ENCODE measurements at places on chromosomes 6 and 20.
A peak's percentile ranks its signal among the peaks of the same experiment; 100 is the strongest.

GRCh38 chr6:33772082-33772830 is 16.7 kb downstream of the LEMD2 start:
- DNase-seq, result no peak

DNA sequence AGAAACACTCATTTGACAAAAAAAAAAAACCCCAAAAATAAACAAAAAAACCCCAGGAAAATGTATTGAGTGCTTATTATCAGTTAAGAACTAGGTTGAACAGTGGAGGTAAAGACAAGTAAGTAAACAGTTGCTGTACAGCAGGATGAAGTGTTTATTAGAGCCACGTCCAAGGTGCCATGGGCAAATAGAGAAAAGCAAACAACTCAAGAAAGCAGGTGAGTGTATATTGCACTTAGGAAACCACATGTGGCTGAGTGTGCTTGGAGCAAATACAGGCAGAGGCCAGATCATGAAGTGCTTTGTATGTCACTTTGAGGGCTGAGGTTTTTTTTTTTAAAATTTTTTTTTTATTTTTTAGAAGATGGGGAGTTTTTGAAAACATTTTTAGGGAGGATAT is 98.3 kb downstream of the MACROD2 start:
- no peak for DNase-seq

- no peak for DNase-seq
Measured at GRCh38 chr6:156789081-156789943, 12.1 kb downstream of the ARID1B start.

DNA sequence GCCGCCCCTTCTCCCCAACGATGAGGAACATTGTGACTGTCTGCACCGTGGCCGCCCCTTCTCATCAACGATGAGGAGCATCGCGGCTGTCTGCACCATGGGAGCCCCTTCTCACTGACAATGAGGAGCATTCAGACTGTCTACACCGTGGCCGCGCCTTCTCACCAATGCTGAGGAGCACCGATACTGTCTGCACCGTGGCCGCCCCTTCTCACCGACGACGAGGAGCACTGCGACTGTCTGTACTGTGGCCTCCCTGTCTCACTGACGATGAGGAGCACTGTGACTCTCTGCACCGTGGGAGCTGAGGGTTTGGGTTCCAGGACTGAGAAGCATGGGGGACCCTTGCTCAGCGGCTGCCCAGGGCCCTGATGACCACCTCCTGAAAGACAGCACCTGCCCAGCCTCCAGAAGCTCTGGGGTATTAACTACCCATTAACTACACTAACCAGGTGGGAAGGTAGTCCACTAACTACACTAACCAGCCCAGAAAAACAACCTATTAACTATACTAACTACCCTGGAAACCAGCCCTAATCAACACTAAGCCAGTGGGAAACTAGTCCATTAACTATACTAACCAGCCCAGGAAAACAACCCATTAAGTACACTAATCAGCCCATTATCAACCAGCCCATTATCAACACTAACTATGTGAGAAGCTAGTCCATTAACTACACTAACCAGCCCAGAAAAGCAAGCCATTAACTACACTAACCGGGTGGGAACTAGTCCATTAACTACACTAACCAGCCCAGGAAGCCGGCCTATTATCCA is 116.9 kb downstream of the TAF4 start:
- no peak for DNase-seq

DNA sequence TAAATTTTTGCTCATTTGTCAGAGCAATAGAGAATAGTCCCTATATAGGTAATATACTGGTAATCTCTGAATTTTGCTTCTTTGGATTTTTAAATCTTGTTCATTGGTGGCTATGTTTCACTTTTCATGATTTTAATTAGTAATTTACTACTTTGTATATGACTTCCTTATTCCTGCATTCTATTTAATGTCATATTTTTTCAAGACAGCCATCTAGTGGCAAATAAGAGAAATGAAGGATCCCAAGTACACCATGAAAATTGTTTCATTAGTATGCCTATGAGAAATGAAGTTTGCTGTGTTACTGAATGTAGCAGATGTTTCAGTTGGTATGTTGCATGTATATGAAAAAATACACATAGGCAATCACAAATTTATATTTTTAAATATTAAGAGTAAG is 82.4 kb downstream of the ZNF292 start:
- no peak for DNase-seq

DNA sequence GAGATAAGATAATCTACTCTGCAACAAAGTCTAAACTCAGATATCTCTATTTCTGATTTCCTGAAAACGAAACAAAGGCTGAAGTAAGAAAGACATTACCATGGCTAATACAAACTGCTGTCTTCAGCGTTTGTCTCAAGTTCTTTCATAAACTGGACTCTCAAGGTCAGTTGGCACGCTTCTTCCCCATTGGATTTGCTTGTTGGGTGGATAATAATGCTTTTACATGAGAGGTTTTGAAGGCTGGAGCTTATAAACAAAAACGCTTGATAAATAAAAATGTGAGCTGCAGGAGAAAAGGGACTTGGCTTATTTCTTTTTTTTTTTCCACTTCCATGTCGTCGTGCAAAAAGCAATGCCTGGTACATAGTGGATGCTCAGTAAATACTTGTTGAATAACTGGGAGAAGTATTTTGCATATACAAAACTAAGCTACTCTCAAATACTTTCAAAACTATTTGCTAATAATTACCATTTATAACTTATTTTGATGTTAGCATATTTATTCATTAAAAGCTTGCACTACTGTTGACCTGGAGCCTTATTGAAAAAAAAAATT is 65.7 kb upstream of the EEF1A1 start:
- DNase-seq, result no peak

DNA sequence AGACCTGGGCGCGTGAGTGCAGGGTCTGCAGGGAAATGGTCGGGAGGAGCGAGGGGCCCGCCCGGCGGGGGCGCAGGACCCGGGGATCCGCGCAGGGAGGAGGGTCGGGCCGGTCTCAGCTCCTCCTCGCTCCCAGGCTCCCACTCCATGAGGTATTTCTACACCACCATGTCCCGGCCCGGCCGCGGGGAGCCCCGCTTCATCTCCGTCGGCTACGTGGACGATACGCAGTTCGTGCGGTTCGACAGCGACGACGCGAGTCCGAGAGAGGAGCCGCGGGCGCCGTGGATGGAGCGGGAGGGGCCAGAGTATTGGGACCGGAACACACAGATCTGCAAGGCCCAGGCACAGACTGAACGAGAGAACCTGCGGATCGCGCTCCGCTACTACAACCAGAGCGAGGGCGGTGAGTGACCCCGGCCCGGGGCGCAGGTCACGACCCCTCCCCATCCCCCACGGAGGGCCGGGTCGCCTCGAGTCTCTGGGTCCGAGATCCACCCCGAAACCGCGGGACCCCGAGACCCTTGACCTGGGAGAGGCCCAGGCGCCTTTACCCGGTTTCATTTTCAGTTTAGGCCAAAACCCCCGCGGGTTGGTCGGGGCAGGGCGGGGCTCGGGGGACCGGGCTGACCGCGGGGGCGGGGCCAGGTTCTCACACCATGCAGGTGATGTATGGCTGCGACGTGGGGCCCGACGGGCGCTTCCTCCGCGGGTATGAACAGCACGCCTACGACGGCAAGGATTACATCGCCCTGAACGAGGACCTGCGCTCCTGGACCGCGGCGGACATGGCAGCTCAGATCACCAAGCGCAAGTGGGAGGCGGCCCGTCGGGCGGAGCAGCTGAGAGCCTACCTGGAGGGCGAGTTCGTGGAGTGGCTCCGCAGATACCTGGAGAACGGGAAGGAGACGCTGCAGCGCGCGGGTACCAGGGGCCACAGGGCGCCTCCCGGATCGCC is 54.2 kb upstream of the HLA-A start:
- DNase-seq, result peak; percentile 92

DNA sequence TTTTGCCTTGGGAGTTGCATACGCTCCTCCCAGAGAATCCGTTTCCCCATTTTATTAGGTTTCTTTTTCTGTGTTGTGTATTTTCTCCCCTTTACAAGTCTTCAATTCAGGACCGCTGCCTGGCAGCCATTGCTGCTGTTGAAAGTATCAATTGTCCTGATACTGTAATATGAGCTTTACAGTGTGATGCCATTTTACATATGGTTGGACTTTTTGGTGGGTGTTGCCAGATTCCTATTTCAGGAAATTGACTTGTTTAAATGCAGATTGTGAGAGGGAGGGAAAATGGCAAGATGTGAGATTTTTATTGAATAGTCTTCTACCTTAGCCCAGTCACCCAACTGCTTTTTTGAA is 1.2 kb downstream of the PANK2 start:
- DNase-seq, result no peak

DNA sequence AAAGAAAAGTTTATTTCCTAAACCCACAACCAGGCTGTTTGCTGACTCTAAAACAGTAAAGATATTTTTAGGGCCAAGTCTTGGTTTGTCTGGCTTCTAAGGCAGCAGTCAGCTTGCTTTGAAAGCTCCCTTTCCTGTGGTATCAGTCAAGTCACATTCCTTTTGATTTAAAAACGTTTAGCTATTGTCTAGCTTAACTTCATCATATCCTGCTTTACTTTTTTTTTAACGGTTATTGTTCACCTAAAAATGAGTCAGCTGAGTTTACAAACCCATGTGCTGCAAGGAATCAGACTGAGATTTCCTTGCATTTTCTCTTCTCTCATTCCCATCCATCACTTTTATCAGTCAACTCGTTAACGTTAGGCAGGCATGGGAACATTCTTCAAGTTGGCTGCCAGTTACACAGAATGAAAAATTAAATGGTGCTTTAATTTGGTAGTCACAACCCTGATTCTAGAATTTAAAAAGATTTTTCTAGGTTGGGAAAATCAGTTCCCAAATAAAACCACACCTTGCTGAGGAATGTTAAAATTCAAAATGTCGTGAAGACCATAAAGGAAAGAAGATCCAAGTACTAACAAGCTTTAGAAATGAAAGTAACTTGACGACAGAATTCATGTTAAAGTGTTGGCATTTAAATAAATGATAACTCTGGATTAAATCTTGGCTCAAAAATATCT is 45.9 kb downstream of the ELOVL5 start:
- no peak for DNase-seq

- no peak for DNase-seq
Measured at GRCh38 chr6:35663447-35664235, 25.1 kb downstream of the FKBP5 start.

GRCh38 chr20:45368221-45368980 is 5.4 kb downstream of the SYS1 start:
- no peak for DNase-seq

DNA sequence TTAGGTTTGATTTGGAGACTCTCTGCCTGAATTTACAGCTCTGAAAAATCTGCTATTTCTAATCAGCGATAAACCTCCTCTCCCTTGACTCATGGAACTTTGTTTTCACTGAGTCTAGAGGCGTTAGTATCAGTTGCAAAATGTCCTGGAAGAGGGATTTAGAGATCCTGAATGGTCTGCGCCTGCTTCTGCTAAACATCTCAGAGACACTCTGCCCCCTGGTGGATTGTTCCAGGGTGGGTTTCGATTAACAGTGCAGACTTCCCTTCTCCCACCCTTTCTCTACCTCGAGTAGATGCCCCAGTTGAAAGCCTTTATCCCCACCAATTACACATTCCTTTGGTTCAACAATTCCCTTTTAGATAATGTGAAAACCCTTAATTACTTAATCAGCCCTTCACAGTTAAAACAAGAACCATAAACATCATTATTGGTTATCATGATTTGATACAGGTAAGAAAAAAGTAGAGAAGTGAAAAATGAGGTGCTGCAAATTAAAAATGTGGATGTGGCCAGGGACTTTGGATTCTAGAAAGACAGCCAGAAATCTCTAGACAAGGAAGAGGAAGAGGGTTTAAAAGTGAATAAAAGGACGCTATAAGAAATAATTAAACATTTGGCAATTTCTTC is 5.5 kb downstream of the HTR1B start:
- peak; percentile 48 for DNase-seq

DNA sequence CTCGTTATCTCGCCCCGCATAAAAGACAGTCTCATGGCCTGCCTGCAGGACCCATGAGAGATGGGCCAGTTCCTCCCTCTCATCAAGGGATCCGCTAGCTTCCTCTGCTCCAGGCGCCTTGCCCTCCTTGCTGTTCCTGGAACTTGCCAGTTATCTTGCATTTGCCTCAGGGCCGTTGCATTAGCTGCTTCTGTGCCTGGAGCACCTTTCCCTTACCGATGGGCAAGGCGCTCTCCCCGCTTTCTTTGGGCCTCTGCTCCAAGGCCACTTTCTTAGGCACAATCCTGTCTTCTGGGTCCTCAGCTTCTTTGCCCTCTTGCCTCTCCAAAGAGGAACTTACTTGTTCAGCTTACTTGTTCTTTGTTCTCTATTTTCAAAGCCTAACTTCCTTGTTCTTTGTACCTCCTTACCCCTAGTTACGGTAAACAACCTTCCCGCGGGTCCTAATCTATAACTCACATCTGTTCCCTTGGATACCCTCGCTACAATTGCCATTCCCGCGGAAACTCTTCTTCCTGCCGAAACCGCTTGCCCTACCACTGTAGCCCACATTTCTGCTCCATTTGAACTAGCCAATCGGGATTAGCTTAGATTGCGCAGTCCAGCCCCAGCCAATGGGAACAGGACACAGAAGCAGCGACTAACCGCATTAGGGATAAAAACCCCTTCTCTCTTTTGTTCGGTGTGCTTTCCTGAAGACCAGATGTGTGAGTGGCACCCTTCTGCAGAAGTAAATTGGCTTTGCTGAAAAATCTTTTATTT is 887 bp upstream of the NSFL1C start:
- no peak for DNase-seq

Data from activated T-cell treated with anti-CD3 and anti-CD28 coated beads, Interleukin-2, amount 50 U/mL, for 72 hours (primary cell).